ENCODE measurements at places on chromosomes 6 and 20.

DNA sequence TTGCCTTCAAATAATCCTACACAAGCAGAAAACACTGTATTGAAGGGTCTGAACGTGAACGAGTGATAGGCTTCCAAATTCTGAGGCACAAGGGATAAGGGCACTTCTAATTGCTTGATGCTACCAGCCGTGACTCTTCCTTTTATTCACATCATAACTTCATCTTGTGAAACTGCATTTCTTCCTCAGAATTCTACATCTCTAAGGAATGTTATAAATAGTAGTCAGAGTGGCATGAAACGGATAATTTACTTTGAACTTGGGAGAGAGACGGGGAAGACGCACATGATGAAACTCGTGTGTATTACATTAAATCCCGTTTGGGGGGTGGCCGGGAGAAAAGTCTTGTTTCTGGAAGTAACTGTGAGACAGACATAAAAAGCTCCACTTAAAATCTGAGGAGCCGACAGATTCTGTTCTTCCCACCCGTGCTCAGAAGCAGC, 754 bp downstream of the HDDC2 start:
- DNase-seq: peak; percentile 57

DNA sequence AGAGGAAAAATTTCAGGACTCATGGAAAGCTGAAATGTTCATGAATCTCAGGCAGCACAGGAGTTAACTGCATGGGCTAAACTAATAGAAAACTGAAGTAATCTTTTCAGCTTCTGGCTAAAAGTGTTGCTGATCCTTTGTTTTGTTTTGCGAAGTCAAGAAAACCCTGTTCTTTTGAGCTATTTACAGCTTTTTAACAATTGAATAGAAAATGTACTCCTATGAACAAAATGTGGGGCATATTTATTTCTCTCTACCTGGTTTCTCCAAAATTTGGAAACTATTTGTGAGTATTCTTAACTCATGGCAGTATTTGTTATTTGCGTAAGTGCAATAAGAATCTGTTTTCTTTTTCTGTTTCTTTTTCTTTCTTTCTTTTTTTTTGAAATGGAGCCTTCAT, 818.8 kb upstream of the CITED2 start:
- no peak for DNase-seq

GRCh38 chr6:28586962-28587745, 61.5 kb downstream of the GPX5 start:
- DNase-seq: peak; percentile 47

DNA sequence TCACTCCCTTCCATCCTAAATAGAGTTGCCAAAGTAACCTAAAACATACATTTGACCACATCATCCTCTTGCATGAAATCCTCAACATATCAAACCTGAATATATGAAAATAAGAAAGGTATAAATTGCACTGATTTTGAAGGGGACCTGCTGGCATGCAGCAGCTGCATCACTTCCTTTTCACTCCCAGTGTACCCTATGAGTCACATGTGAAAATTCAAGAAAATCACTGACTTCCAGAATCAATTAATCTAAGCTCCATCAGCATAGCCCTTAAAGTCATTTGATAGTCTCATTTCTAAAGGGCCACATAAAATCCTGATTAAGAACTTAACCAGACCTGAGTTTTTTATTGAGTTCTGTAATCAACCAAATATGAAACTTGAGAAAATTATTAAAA, 24.3 kb downstream of the SNX14 start:
- peak; percentile 30 for DNase-seq

- DNase-seq: no peak
Measured at GRCh38 chr20:47506850-47507249, 5.2 kb downstream of the NCOA3 start.

- DNase-seq: no peak
Measured at GRCh38 chr20:14522595-14522994, 185.2 kb upstream of the FLRT3 start.

DNA sequence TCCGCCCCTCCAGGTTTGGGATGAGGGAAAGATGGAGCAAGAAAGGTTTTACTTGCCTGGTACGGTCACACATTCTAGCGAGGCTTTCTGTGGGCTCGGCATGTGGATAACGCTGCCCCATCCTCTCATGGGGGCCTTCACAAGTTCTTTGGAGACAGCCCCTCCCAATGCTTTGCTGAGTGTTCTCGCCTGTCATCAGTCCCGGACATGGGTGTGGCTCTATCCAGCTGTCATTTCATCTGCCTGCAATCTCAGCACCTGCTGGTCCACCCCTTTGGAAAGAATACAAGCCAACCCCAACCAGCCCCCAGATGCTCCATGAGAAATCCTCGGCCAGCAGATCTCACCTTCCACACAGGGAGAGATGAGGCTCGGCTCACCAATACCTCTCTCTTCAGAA, 30.3 kb upstream of the MDGA1 start:
- no peak for DNase-seq

DNA sequence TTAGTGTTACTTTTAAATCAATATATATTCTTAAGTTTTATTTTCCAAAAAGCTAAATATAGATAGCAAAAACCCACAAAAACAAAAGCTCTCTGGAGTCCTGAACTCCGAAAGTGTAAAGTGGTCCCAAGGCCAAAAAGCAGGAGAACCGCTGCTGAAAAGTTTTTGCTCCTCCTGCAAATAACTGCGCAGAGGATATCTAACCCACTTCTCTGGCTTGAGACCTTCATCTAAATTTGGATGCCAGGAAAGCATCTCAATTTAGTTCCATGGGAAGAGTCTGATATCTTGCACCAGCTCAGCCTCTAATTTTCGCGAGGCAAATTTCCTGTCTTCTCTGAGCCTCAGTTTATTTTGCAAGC, 523 bp downstream of the MRPS10 start:
- no peak for DNase-seq

DNA sequence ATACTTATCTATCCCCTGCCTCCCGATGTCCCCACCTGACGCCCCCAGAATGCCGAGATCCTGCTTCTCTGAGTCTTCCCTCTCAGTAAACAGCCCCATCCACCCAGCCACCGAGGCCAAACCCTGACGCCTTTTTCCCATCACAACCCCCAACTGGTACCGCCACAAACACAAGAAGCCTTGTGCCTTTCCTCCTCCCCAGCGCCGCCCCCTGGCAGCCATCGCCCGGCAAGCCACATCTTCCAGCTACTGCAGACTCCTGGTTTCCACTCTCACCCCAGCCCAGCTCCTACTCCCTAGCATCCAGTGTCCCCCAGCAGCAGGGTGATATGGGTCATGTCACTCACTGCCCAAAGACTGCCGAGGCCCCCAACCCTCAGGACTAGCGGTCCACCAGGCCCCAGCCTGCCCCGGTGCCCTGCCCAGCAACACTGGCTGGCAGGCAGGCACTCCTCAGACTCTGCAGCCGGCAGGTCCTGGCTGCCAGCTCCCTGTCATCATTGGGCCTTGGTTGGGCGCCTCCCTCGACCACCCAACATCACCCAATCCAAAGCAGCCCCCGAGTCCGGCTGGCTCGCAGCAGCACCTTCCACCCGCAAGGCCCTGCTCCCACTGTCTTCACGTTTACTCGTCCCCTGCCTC, 11.2 kb downstream of the TCFL5 start:
- DNase-seq: no peak

GRCh38 chr6:87900160-87900698, 147.4 kb upstream of the SPACA1 start:
- no peak for DNase-seq

DNA sequence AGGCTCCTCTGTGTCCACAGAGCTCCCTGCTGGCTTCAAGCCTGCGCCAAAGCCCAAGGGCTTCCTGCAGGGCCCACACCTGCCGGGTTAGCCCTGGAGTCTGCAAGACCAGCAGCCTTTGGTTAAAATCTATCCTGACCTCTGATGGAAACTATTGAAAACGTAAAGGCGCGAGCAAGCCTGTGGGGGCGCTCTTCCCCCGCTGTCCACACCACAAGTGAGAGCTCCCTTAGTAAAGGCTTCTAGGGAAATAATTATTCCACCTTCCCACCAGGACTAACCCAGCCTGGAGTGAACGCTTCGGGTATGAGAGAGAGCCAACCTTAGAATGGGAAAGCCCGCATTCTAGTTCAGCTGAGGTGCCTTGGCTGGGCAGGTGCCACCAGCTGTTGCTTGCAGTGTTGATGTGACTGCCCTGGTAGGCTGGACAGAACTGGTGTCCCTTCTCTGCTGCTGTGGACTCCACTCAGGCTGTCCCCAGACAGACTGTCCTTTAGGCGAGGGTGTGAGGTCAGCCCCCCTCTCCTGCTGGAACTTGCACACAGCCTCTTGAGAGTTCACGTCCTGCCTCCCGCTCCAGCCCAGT, 68.7 kb downstream of the SYTL3 start:
- DNase-seq: no peak

- no peak for DNase-seq
Measured at GRCh38 chr6:165663736-165664558, 906 bp upstream of the PDE10A start.

DNA sequence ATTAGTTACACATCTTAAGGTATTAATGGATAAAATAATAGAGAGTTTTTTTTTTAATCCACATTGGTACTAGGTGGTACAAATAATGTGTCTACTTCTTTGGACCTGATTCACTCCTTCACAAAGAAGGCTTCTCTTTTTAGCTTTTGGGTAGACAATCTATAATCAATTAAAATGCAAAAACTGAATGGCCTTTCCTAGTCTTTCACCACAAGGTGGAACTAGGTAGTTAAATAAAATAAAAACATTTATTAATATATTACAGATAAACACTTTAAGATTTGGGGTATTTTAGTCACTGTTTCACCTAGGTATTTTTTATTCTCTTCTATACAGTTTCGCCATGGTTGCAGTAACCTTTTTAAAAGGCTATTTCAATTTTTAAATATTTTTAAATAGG, 68.3 kb upstream of the DST start:
- DNase-seq: no peak

DNA sequence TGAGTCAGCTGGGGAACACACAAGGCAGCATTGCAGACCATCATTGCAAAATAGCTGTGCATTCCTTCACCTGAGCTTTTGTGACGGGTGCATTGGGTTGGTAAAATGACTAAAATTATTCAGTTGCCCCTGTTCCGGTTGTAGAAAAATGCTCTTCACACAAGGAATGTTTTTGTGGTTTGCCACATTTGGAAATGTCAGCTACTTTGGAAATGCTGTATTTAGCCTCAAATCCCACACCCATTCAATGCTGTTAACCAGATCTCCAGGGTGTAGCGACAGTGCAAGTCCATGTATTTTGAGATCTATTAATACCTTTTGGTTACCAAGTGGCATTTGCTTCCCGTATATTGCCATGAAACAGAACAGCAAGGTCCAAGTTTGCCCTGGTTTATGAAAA, 201.2 kb downstream of the FOXA2 start:
- peak; percentile 19 for DNase-seq

Data from fibroblast of skin of abdomen (primary cell).